ENCODE measurements at places on chromosomes 3 and 15.

GRCh38 chr15:25848784-25849156 lies 14.4 kb downstream of the ATP10A start:
- H3K27me3 ChIP-seq, result no peaks in the 10 kb centered on the region
- peak overlapping the region; percentile 97 for H3K27ac ChIP-seq

DNA sequence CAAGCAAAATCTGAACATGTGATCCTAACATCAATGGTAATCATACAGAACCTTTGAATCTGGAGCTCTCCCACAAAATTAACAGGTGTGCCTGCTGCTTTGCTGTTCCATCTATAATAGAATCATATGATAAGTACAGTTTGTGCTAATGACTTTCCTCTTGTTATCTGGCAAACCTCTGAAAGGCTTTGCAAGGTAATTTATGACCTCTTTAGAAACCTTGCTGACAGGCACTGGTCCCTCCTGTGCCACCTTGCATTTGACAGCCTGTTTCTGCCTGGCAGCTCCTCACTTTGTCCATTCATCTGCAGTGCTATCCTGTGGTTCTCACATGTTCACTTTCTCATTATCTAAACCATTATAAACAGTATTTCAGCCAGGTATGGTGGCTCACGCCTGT lies 10.2 kb upstream of the HTR3C start:
- H3K27ac ChIP-seq, result no peak overlapping the region
- H3K27me3 ChIP-seq, result peaks cover 5% of the 10 kb centered on the region
- DNase-seq, result no peak
- no peaks in the 10 kb centered on the region for H3K4me1 ChIP-seq

- H3K4me3 ChIP-seq, result no peak overlapping the region
- H3K36me3 ChIP-seq, result peaks cover 6% of the 10 kb centered on the region
- no peaks in the 10 kb centered on the region for H3K27me3 ChIP-seq
- peaks cover 24% of the 10 kb centered on the region for H3K4me1 ChIP-seq
- no peak overlapping the region for H3K27ac ChIP-seq
Measured at GRCh38 chr3:170044271-170044670, 6.5 kb downstream of the GPR160 start.

- H3K4me1 ChIP-seq, result peaks cover 7% of the 10 kb centered on the region
- H3K27me3 ChIP-seq, result no peaks in the 10 kb centered on the region
- no peak for DNase-seq
- no peak overlapping the region for H3K4me3 ChIP-seq
Measured at GRCh38 chr15:34304613-34305012, 33.0 kb downstream of the SLC12A6 start.

GRCh38 chr15:29044503-29044901 lies 158.7 kb downstream of the APBA2 start:
- no peaks in the 10 kb centered on the region for H3K36me3 ChIP-seq
- no peak overlapping the region for H3K27ac ChIP-seq
- no peaks in the 10 kb centered on the region for H3K27me3 ChIP-seq
- H3K4me3 ChIP-seq, result no peak overlapping the region
- DNase-seq, result peak; percentile 29

DNA sequence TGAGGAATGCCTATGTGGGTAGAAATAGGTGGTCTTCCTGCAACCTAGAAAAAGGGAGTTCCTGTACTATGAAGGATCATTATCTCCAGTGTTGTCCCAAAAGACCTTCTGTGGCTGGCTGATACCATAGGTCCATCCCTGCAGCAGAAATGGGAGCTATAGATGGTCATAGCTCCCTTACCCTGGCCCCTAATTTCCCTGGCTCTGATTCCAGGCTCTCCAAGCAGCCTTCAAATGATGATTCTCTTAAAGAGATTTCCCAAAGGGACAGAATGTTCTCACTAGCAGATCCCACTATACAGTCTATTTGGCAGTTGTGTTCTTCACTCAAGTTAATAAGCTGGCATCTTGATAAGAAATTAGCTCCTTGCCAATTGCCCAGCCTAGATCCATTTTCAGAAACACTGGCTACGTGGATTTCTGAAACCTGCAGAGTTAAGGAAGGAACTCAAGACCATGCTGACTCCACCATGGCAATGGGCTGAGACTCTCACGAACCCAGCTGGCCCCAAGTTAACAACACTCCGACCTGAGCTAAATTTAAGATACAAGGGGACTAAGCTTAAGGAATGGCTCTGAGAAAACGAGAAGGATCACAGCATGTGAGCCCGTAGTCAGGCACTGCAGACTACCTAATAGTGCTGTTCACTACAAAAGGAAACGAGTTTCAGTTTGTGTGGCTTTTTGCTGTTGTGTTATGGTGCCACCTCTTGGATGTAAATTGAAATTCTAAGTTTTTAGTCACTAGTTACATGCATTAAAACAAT lies 11.4 kb downstream of the C15orf40 start:
- peak; percentile 49 for DNase-seq
- H3K27me3 ChIP-seq, result no peaks in the 10 kb centered on the region
- peaks cover 4% of the 10 kb centered on the region for H3K36me3 ChIP-seq
- H3K27ac ChIP-seq, result peak overlapping the region; percentile 68
- peak overlapping the region; percentile 63 for H3K4me3 ChIP-seq

DNA sequence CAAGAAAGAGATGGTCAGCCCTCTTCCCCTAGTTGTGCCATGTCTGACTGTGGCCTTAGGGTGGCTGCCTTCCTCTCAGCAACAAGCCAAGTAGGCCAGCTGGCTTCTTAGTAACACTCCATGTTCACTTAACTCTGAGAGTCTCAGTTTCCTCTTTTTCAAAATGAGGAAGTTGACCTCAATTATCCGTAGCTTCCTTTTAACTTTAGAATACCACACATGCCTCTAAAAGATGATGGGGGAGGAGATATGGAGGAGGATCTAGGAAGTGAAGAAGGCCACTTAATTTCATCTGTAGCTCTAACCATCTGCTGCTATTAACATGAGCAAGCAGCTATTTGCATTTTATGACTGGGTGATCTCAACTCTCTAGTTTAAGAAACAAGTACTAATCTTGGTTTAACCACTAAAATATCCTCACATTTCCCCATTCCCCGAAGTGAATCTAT lies 32.9 kb downstream of the CD200R1L start:
- peaks cover 27% of the 10 kb centered on the region for H3K4me1 ChIP-seq
- no peaks in the 10 kb centered on the region for H3K36me3 ChIP-seq
- H3K27me3 ChIP-seq, result peaks cover 5% of the 10 kb centered on the region
- no peak overlapping the region for H3K4me3 ChIP-seq
- DNase-seq, result no peak

- H3K27ac ChIP-seq, result no peak overlapping the region
- no peak for DNase-seq
- H3K27me3 ChIP-seq, result no peaks in the 10 kb centered on the region
- peaks cover 4% of the 10 kb centered on the region for H3K4me1 ChIP-seq
Measured at GRCh38 chr3:54858093-54858785, 69.6 kb downstream of the LRTM1 start.

DNA sequence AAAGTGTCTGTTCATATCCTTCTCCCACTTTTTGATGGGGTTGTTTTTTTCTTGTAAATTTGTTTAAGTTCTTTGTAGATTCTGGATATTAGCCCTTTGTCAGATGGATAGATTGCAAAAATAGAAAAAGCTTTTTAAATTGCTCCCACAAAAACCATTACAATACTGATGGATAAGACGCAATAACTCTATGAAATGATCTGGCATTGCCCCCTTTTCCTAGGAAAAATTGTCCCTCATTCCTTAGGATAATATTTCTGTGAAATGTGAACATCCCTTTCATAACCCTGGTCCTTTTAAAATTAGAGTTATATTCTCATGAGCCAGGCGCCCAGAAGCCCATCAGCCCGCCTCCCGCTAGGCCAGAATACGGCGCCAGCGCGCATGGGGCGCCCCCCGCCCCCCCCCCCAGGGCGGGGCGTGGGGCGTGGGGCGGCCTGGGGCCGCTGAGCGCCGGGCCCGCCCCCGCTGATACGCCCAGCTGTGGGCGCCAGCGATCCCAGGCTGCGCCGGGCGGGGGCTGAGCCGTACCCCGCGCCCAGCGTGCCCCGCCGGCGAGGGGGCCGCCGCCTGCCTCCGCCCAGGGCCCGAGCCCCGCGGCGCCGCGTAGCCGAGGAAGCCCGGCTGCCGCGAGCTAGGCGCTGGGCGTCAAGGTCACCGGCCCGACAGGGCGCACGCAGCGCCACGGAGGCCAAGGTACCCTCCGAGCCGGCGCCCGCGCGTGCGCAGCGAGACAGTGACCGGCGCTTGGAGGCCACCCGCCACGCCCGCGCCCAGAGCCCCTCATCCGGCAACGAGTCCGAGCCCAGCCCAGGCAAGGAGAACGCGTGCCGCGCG lies 11.1 kb upstream of the ROPN1B start:
- no peak overlapping the region for H3K27ac ChIP-seq
- H3K27me3 ChIP-seq, result peaks cover 34% of the 10 kb centered on the region
- peaks cover 1% of the 10 kb centered on the region for H3K36me3 ChIP-seq
- DNase-seq, result no peak
- H3K4me1 ChIP-seq, result no peaks in the 10 kb centered on the region

- H3K4me1 ChIP-seq, result peaks cover 7% of the 10 kb centered on the region
- H3K36me3 ChIP-seq, result no peaks in the 10 kb centered on the region
- H3K4me3 ChIP-seq, result no peak overlapping the region
- DNase-seq, result no peak
Measured at GRCh38 chr15:79088426-79089205, 2.0 kb downstream of the RASGRF1 start.

GRCh38 chr3:56787784-56788256 lies 13.9 kb downstream of the ARHGEF3 start:
- peak overlapping the region; percentile 64 for H3K4me3 ChIP-seq
- H3K27me3 ChIP-seq, result no peaks in the 10 kb centered on the region
- H3K36me3 ChIP-seq, result peaks cover 30% of the 10 kb centered on the region
- DNase-seq, result peak; percentile 56
- H3K4me1 ChIP-seq, result peaks cover 97% of the 10 kb centered on the region

DNA sequence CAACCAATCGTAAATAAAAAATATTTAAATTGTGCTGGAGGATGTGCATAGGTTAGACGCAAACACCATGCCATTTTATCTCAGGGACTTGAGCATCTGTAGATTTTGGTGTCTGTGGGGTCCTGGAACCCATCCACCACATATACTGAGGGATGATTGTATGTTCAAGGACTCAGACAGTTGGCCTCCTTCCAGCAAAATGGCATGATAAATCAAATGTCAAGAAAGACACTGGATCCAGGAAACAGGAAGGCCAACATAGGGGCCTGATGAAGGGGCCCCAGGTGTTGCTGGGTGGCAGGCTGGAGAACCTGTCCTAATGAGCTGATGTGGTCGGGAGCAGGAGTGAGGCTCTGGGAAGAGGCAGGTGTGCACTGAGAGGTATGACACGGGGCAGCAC lies 289.5 kb downstream of the GABRG3 start:
- H3K4me1 ChIP-seq, result no peaks in the 10 kb centered on the region
- H3K36me3 ChIP-seq, result no peaks in the 10 kb centered on the region
- no peaks in the 10 kb centered on the region for H3K27me3 ChIP-seq
- no peak overlapping the region for H3K27ac ChIP-seq
- H3K4me3 ChIP-seq, result no peak overlapping the region

DNA sequence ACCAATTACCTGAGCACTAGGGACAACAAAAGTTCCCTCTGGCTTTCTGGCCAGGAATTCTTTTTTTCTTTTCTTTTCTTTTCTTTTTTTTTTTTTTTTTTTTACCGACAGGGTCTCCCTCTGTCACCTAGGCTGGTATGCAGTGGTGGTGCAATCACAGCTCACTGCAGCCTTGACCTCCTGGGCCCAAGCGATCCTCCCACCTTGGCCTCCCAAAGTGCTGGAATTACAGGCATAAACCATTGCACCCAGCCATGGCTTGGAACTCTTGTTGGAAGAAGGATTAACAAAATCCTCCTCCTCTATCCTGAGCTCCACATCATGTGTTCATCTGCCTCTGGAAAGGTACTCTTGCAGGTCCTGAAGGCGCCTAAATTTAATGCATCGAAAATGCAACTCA lies 2.9 kb upstream of the LTF start:
- no peak overlapping the region for H3K4me3 ChIP-seq
- no peak for DNase-seq
- H3K27ac ChIP-seq, result no peak overlapping the region
- peaks cover 51% of the 10 kb centered on the region for H3K27me3 ChIP-seq
- H3K4me1 ChIP-seq, result peaks cover 6% of the 10 kb centered on the region

DNA sequence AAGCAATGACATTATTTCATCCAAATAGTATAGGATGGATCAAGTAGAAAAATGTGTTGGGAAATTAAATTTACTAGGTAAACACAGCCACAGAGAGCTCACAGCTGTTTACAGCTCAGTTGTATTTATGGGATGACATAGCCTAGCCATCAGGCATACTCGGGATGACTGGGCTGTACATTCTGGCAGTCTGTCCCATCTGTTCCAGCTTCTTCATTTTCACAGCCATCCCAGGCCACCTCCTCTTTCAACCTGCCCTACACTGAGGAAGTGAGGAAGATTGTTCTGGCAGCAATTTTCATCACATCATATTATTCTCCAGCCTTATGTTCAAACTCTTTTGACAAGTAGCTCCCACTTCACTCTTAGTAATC lies 98.4 kb upstream of the PFN2 start:
- no peaks in the 10 kb centered on the region for H3K4me1 ChIP-seq
- peaks cover 41% of the 10 kb centered on the region for H3K27me3 ChIP-seq
- H3K4me3 ChIP-seq, result no peak overlapping the region

GRCh38 chr3:186054792-186055352 lies 54.0 kb downstream of the ETV5 start:
- no peak overlapping the region for H3K27ac ChIP-seq
- no peak for DNase-seq
- H3K4me3 ChIP-seq, result no peak overlapping the region
- H3K36me3 ChIP-seq, result no peaks in the 10 kb centered on the region
- peaks cover 80% of the 10 kb centered on the region for H3K27me3 ChIP-seq

GRCh38 chr3:8813411-8813810 lies 44.0 kb upstream of the OXTR start:
- no peak overlapping the region for H3K4me3 ChIP-seq
- H3K27me3 ChIP-seq, result no peaks in the 10 kb centered on the region
- H3K36me3 ChIP-seq, result no peaks in the 10 kb centered on the region
- DNase-seq, result no peak

GRCh38 chr3:48268936-48269561 lies 28.1 kb downstream of the ZNF589 start:
- H3K27ac ChIP-seq, result peak overlapping the region; percentile 76
- peaks cover 27% of the 10 kb centered on the region for H3K36me3 ChIP-seq
- peak overlapping the region; percentile 25 for H3K4me3 ChIP-seq
- DNase-seq, result peak; percentile 46
- H3K27me3 ChIP-seq, result no peaks in the 10 kb centered on the region

- no peak overlapping the region for H3K4me3 ChIP-seq
- peaks cover 31% of the 10 kb centered on the region for H3K4me1 ChIP-seq
- no peak overlapping the region for H3K27ac ChIP-seq
- H3K36me3 ChIP-seq, result peaks cover 58% of the 10 kb centered on the region
Measured at GRCh38 chr3:150581174-150581573, 21.9 kb upstream of the SELENOT start.

GRCh38 chr15:40258544-40258943 lies 19.7 kb downstream of the PAK6 start:
- H3K36me3 ChIP-seq, result no peaks in the 10 kb centered on the region
- no peak overlapping the region for H3K27ac ChIP-seq
- DNase-seq, result no peak
- H3K4me1 ChIP-seq, result peaks cover 7% of the 10 kb centered on the region
- H3K4me3 ChIP-seq, result no peak overlapping the region

- H3K36me3 ChIP-seq, result peaks cover 1% of the 10 kb centered on the region
- no peak for DNase-seq
- no peaks in the 10 kb centered on the region for H3K4me1 ChIP-seq
- H3K27ac ChIP-seq, result no peak overlapping the region
Measured at GRCh38 chr15:71201477-71201876, 86.2 kb downstream of the THSD4 start.

- no peaks in the 10 kb centered on the region for H3K36me3 ChIP-seq
- H3K27ac ChIP-seq, result no peak overlapping the region
- peaks cover 52% of the 10 kb centered on the region for H3K27me3 ChIP-seq
- H3K4me3 ChIP-seq, result no peak overlapping the region
Measured at GRCh38 chr3:124707656-124708062, 22.6 kb upstream of the UMPS start.

GRCh38 chr3:66816090-66816761 lies 181.9 kb upstream of the KBTBD8 start:
- H3K27ac ChIP-seq, result no peak overlapping the region
- no peaks in the 10 kb centered on the region for H3K4me1 ChIP-seq
- H3K36me3 ChIP-seq, result no peaks in the 10 kb centered on the region
- H3K27me3 ChIP-seq, result peaks cover 14% of the 10 kb centered on the region

Measured in activated CD8-positive, alpha-beta memory T cell treated with anti-CD3 and anti-CD28 coated beads, Interleukin-2, amount 10 ng/mL, durations not matched to agents 7 days and 5 days (primary cell).